ENCODE measurements at places on chromosomes 16 and 17.

GRCh38 chr16:66337463-66338188, 28.9 kb upstream of the CDH5 start:
- no peak for DNase-seq

GRCh38 chr17:9932491-9932890, 27.4 kb upstream of the RCVRN start:
- peak; percentile 87 for DNase-seq

- no peak for DNase-seq
These were observed 244.1 kb downstream of the STX8 start for GRCh38 chr17:9331279-9332131.

- DNase-seq, result no peak
These were observed 3.8 kb upstream of the USP36 start for GRCh38 chr17:78844301-78845005.
